ENCODE measurements at places on chromosomes 11 and 22.

GRCh38 chr11:115247361-115247760 is 256.9 kb downstream of the CADM1 start:
- DNase-seq = no peak

DNA sequence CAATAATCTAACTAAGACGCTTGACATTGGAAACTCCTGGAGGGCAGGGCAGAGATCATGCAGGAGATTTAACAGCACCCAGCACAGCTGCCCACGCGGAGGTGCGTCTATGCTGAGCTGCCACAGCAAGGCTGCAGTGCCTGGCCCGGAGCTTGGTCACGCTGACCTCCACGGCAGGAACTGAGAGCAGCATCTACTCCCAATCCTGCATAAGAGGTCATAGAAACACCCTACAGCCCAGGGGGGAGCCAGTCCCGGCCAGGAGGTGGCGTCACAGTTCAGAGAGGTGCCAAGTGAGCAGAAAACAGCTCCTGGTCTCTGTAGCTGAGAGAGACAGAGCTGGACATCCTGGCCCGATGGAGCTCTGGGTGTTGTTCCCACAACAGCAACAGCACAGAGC is 121.1 kb upstream of the TMEM45B start:
- no peak for DNase-seq

DNA sequence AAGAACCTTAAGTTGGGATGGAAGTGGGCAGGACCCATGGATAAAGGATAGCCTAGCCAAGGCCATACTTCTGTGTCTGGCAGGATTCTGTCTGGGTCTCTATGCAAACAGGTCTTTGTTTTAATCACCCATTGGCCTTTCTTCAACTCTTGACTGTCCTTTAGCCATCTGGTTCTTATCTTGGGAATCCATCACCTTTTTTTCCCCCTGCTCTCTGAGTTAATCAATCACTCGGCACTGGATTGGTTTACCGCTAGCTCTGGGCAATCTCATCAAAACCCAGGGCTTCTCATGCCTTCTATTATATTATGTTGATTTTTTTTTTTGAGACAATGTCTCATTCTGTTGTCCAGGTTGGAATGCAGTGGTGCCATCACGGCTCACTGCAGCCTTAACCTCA is 1.8 kb upstream of the RNF169 start:
- DNase-seq = no peak

GRCh38 chr11:65505466-65506289 is 6.8 kb downstream of the MALAT1 start:
- peak; percentile 20 for DNase-seq

DNA sequence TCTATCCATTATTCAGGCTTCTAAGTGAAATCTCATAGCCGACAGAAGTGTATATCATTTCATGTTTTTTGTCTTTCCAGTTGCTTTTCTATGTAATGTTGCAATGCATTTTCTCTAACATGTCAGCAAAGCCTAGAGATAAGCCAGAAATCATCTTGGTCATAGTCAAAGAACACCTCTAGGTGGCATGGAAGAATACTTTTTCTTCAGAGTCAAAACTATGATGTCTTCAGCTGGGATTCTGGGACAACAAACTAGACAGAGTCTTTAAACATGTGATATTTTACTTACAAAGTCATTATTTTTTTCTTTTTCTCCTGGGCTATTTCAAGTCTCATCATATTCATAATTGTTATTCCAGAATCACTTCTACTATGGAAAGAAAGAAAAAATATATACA is 4.4 kb downstream of the GAS2 start:
- no peak for DNase-seq

GRCh38 chr11:100550912-100551632 is 136.0 kb upstream of the ARHGAP42 start:
- no peak for DNase-seq
